ENCODE measurements at places on chromosomes 3 and 15.

DNA sequence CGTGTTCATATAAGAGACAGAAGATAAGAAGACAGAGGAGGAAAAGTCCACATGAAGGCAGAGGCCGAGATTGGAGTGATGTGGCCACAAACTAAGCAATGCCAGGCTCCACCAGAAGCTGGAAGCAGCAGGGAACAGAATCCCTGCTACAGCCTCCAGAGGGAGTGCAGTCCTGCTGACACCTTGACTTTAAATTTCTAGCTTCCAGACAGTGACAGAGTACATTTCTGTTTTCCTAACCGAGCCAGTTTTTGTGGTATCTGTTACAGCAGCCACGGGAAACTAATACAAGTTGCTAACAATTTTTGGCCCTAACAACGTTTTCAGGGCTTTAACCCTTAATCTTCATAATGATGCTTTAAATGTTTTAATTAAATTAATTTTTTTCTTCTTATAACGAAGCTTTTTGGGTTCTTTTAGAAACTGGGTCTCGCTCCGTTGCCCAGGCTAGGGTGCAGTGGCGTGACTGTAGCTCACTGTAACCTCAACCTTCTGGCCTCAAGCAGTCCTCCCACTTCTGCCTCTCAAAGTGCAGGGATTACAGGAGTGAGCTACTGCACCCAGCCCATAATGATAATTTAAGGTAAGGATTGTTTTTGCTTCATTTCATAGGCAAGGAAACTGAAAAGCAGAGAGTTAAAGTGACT lies 202.3 kb upstream of the PROK2 start:
- DNase-seq: no peak

DNA sequence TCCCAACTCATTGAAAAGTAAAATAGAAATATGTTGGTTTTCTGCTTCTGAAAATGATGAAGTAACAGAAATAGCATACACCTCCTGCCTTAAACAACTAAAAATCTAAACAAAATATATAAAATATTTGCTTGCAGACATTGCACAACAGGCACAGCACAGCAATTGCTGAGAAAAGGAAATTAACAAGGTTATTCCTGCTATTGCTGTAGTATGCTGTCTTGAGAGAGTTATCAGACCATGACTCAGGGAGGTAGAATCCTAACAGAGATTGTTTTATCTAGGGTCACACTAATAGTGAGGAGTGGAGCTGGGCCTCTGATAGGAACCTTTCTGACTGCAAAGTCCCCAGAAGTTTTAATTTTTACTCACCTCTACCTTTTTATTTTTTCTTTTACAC lies 72.6 kb downstream of the ZBTB20 start:
- no peak for DNase-seq

- no peak for DNase-seq
Observed at GRCh38 chr15:55897560-55898336, 95.7 kb downstream of the NEDD4 start.

DNA sequence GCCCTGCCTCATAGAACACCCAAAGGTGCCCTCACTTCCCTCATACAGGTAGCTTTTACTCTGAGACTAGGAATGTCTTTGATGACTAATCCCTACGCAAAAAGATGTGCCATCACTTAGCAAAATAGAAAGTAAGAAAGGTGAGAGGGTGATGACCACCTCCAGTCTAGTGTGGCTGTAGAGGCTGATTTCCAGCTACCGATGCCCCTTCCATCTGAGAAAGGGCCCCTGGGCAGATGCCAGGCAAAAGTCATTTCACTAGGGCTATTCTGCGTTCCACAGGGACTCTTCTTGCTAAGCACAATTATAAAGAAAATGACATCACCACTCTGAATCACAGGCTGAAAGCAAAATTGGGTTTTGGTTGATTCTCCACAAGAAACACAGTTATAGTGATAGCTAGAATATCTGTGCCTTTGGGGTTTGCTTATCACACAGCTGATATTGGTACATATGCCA lies 77.4 kb downstream of the RBPMS2 start:
- no peak for DNase-seq

GRCh38 chr3:52150357-52150756 lies 3.9 kb downstream of the POC1A start:
- no peak for DNase-seq

DNA sequence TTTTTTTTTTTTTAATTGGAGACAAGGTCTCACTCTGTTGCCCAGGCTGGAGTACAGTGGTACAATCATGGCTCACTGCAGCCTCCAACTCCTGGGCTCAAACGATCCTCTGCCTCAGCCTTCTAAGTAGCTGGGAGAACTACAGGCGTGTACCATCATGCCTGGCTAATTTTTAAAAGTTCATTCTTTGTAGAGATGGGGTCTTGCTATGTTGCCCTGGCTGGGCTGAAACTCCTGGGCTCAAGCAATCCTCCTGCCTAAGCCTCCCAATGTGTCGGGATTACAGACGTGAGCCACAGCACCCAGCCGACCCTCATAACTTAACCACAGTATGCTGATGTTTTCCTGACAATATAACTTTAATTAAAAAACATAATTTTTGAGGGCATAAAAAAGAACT lies 24.3 kb downstream of the IL17RD start:
- DNase-seq: no peak

GRCh38 chr15:36284911-36285310 lies 294.5 kb upstream of the CDIN1 start:
- no peak for DNase-seq

GRCh38 chr3:100072326-100073048 lies 41.8 kb downstream of the FILIP1L start:
- DNase-seq: peak; percentile 94

DNA sequence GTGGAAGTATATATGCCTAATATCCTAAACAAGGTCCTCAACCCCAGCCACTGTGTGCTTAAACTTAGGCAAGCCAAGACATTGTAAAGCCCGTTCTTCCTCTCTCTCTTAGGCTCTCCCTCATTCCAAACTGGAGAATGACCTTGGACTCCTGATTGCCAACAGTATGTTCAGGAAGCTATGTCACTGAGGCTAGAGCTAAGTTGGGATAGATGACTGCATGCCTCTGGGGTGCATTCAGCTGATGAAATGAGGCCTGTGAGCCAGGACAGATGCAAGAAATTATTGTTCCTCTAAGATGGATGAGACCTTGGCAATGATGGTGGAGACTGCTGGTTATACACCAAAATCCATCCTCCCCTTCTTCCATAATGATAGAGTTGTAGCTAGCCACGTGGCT lies 27.9 kb upstream of the TBC1D21 start:
- DNase-seq: no peak

GRCh38 chr15:62711691-62712454 lies 330.7 kb upstream of the TPM1 start:
- no peak for DNase-seq

GRCh38 chr3:73448761-73449301 lies 175.9 kb downstream of the PDZRN3 start:
- no peak for DNase-seq

DNA sequence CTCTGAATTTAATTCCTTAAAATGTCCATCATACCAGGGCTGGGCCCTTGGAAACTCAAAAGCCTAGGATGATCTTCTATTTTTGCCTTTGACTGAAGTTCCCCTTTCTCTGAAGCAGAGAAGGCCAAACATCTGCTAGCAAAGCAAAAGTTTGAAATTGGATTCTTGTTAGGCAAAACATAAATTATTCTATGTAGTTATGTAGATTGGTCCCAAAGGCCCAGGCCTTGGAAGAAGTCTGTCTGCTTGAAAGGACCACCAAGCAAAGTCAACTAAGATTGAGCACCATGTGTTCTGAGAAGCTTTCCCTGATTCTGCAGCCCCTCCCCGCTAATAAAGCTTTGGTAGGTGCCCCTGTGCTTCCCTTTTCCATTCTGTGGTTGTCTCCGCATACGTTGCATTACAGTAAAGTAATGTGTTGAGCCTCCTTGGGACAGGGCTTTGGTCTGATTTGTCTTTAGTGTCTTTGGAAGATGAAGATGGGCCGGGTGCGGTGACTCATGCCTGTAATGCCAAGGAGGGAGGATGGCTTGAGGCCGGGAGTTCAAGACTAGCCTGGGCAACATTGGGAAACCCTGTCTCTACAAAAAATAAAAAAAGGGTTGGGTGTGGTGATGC lies 56.4 kb downstream of the RPL39L start:
- no peak for DNase-seq

- peak; percentile 48 for DNase-seq
Observed at GRCh38 chr3:179743913-179744312, 91.1 kb downstream of the USP13 start.

- no peak for DNase-seq
Observed at GRCh38 chr15:56410721-56411120, 45.5 kb downstream of the TEX9 start.

DNA sequence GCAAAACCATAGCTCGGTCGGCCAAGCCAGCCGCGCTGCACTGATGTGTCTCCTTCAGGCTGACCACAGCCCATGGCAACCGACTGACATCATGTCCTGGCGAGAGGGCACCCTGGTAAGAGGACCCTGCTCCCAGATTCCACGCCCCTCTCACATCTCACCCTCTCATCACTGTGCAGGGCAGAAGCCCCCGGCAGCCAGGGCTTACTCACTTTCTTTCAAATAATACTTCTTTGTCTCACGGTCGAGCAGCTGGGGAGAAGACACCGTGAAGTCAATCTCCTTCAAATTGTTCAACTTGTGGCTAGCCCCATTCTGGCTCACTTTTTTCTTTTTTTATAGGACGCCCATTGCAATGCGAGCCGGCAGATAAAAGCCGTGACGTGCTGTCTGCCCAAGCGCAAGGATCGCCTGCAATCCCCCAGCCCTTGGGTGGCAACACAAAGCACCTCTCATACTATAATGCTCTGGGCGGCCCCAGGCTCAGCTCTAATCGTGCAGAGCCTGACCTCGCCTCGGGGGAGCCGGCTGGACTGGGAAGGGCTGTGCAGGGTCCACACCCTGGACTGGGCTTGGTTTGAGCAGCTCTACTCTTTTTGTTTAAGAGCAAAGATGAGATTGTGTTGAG lies 33.6 kb downstream of the VGLL4 start:
- no peak for DNase-seq

DNA sequence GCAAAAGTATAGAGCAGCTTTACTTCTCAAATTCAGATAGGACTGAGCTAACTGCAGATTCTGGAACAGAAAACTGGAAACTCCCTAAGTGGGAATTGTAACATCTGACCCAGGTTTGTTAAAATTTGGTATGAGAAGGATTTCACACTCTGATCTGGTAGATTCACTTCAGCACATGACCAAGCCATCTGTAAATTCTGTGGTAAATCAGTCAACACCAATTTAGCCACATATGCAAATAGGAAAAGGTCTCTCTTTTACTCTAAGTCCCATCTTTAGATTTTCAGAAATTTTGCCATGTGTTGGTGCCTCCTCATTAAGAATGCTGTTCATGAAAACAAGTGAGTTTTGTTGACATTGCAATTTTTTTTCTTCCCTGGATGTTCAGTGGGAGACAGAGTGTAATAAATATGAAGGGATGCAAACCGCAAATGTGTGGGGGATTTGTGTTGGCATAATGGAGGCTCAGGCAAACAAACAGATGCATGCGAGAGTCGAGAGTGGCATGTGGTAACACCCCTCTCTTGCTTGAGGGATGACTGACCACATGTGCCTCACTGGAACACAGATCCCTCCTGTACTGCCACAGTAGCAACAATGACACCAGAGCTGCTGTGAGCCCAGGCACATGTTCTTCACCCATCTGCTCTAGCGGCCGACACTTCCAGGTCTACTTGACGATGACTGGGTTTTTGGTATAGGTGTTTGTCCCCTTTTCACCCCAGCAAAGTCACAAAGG lies 146.6 kb downstream of the FEZF2 start:
- DNase-seq: no peak

DNA sequence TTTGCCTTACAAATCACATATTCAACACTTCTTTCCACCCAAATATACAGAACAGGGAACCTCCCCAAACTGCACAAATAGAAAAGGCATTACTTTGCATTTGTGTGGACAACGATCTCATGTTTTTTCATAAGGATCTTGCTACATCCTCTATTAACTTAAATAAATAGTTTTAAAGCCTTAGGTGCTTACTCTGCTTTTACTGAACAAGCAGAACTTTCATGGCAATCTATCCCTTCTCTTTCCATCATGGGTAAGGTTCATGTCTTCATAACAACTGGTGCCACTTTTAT lies 18.1 kb downstream of the SIAH2 start:
- no peak for DNase-seq

GRCh38 chr15:48537271-48538113 lies 108.0 kb downstream of the FBN1 start:
- DNase-seq: no peak

- DNase-seq: no peak
Observed at GRCh38 chr3:179672918-179673317, 20.1 kb downstream of the USP13 start.

- no peak for DNase-seq
Observed at GRCh38 chr3:181328346-181328745, 338.8 kb upstream of the DNAJC19 start.

Measured in SIG-M5 (cell line).